ENCODE measurements at places on chromosomes 6 and 20.

DNA sequence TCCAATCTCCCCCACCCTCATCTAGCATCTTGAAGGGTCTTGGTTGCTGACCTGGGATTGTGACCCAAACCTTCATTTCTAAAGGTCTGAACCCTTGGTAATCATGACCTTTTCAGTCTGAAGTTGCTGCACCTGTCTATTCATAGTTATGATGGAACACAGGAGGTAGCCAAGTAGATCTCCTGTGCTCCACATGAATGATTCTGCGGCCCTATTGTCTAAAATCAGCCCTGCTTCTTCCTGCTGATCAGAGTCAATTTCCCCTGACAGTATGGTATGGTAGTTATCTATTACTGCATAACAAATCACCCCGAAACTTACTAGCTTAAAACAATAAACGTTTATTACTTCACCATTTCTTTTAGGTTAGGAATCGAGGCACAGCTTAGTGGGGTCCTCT, 9.0 kb downstream of the OR2B6 start:
- no peaks in the 10 kb centered on the region for H3K4me1 ChIP-seq
- H3K4me3 ChIP-seq: no peak overlapping the region
- no peak overlapping the region for H3K27ac ChIP-seq
- H3K36me3 ChIP-seq: no peaks in the 10 kb centered on the region
- H3K27me3 ChIP-seq: no peaks in the 10 kb centered on the region

GRCh38 chr6:127276331-127276730, 9.7 kb downstream of the RNF146 start:
- no peak for DNase-seq
- H3K4me1 ChIP-seq: no peaks in the 10 kb centered on the region
- no peak overlapping the region for H3K27ac ChIP-seq

GRCh38 chr6:163085861-163086623, 328.5 kb upstream of the QKI start:
- H3K36me3 ChIP-seq: no peaks in the 10 kb centered on the region
- H3K27me3 ChIP-seq: no peaks in the 10 kb centered on the region
- no peak overlapping the region for H3K27ac ChIP-seq
- no peak for DNase-seq
- no peak overlapping the region for H3K4me3 ChIP-seq
- H3K4me1 ChIP-seq: no peaks in the 10 kb centered on the region

DNA sequence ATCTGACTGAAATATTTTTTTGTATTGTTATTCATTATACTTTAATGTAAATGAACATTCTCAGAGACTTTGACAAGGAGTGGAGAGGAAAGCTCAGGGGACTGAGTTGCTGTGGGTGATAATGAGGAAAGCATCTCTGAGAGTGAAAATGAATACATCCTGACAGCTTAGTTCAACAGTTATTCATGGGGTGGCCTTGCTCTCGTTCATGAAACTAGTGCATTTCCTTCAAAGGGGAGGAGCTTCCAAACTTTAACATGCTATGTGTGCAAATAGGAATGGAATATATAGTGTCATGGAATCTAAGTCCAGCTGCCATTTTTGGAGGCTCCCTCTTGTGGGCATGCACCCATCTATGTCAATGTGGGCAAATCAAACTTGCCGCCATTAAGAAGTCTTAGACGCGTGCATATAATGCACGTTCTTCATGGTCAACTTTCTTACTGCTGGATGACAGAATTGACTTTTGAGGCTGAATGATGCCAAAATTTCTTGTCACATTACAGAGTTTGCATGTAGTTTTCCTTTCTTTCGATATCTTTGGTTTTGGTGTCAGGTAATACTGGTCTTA, 124.3 kb upstream of the TMEM170B start:
- no peak for DNase-seq
- H3K4me1 ChIP-seq: no peaks in the 10 kb centered on the region
- H3K27ac ChIP-seq: no peak overlapping the region
- H3K27me3 ChIP-seq: no peaks in the 10 kb centered on the region
- H3K36me3 ChIP-seq: no peaks in the 10 kb centered on the region

DNA sequence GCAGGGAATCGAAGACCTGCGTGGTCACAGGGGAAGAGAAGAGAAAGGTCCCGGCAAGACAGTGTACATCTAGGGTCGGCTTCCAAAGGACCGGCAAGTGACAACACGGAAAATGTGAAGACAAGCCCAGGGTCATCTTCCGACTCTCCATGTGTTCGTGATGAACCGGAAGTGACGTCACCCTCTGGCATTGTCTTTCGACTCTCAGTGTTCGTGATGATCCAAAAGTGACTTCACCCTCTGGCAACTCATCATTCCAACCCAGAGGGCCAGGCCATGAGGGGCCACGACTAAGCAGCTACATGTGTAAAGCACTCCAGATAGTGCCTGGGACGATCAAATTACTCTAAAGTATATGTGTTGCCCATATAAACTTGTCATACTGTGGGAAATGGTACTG, 290.8 kb downstream of the THBS2 start:
- no peaks in the 10 kb centered on the region for H3K4me1 ChIP-seq
- no peaks in the 10 kb centered on the region for H3K27me3 ChIP-seq
- no peak for DNase-seq
- H3K27ac ChIP-seq: no peak overlapping the region

All from Panc1 (cell line).